ENCODE measurements at places on chromosomes 1 and 21.

DNA sequence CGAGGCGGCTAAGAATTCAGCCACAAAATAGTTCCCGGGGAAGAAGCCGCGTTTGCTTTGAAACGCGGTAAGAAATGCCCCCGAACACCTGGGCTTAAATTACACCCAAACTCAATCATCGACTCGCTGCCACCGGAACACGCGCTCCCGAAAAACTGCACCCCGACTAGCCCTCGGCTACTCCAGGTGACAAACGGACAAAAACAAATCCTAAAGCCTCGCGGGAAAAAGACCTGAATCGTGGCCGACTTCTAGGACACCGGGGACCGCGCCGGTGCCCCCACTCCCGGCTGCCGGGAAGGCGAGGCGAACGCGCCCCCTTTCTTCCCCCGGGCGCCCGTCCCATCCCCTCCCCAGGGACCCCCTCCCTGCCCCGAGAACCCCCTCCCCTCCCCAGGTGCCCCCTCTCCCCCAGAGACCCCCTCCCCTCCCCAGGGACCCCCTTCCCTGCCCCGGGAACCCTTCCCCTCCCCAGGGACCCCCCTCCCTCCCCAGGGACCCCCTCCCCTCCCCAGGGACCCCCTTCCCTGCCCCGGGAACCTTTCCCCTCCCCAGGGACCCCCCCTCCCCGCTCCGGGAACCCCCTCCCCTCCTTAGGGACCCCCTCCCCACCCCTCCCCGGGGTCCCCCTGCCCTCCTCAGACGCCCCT is 628 bp downstream of the C1orf159 start:
- no peak for DNase-seq

DNA sequence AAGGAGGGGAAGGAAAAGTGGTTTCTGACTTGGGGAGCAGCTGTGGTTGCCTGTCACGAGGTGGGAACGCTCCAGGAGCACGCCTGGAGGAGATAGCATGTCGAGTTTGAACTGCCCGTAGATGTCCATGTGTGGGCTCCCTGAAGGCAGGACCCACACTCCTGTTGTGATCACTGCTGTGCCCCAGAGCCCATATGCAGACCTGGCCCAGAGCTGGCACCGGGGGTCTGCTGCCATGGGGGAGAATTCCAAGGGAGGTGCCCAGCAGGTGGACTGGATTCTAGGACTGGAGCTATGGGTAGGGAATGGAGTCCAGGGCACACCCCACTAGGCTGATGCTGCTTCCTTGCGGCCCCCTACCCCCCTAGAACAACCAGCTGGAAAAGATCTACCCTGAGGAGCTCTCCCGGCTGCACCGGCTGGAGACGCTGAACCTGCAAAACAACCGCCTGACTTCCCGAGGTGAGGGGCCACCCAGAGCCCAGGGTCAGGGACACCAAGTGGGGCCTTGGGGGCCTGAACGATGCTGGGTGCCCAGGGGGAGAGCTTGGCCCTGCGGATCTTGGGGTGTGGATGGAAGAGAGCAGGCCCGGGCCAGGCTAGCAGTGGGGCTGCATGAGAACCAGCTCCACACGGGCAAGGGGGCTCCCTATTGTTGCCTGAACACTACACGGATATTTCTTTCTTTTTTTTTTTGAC is 9.3 kb downstream of the PODN start:
- DNase-seq, result no peak

DNA sequence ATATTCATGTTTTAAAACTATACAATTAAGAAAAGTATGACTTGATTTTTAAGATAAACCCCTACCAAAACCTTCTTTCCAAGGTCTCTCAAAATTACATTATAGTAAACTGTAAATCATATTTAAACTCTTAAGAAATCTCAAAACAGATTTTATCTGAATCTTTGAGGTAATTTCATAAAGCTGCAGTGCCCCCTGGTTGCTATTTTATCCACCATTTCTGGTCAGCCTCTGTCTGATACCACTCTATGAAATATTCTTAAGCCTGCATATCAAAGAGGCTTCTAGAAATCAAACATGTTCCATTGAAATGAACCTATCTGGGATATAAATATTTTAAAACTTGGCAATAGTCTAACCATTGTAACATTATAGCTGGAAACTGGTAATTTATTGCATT is 317.3 kb downstream of the COL11A1 start:
- no peak for DNase-seq

DNA sequence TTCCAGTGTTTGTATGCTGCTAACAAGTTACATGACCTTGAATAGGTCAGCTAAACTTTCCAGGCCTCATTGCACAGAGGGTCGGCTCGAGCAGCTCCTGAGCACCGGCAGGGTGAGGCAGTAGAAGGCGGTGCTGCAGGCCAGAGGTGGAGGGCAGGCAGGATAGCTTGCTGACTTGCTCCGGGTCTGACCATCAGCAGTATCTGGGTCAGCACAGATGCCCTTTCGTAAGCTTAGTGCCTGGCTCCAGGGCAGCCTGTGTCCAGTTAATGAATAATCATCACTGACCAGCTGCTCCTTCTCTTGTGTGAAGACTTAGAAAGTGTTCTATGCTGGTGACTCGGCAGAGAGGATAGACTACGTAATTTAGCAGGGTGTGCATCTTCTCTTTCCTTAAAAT is 6.9 kb downstream of the MAPKAPK2 start:
- DNase-seq, result no peak

DNA sequence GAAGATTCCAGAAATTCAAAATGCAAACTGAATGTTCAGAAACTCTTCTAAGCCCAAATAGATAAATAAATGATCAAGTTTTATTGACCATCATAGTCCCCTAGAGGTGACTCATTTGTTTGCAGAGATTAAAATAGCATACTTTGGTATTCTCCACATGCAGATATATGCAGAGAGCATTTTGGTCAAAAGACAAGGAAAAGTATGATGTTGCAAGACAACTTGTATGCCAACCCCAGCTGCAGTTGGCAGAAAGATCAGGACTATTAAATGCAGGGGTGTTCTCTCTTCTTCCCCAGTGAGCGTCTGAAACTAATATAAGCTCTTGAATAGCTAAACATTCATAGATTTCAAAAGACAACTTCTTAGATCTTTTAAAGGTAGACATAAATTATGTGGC is 404.9 kb downstream of the LTN1 start:
- DNase-seq, result no peak

DNA sequence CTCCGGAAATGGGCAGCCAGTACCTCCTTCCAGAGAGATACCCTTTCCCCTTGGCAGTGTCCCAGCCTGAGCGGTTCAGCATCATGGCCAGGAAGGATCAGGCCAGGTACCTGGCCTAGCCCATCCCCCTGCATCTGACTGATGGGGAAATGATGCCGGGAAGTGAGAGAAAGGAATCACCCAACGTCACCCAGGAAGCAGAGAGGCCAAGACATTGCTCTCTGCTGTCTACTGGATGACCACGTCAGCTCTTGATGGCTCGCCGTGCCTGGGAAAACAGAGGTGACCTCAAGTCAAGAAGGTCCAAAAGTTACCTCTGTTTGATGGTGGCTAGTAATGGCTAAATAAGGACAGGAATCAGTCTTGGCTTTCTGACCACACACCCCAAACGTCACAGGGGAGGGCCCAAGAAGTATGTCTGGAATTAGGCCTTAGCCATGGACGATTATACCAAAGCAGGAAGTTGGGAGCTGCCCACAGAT is 79.0 kb downstream of the MRPL37 start:
- no peak for DNase-seq

DNA sequence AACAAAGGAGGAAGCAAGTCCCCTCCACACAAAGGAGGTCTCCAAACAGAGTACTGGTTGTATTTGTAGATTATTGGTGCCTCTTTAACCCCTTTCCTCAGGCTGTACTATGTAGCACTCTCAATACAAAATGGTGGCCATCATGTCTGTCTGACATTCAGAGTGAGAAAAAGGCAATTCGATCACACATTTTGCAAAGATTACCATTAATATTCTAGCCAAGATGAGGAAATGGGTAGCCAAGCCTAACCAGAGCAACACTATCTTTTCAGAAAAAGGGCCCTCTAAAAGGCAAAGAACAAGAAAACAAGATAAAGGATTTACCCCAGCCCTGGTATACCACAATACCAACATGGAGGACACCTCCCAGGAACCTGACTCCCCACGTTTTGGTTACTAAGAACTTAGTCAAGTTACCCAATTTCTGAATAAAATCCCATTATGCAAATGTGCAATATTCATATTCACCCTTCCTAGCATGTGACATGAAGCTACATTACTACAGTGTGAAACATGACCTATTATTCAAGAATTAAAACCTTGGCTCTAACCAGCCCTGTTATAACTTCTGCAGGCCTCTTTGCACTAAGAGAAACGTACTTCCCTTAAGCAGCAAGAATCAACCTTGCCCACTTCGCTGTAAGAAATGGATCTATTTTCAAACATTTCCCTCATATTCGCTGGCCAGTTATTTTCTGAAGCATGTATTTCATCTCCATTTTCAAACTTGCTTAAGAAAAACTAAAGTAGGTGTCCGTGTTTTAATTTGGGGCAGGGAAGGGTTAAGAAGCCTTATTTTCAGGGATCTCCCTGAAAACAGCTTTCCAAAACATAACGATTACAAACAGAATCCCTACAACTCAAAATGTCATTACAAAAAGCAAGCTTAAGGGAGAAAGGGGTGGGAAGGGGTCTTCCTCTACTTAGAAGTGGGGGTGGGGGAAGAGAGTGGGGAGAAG is 2.1 kb downstream of the KDM5B start:
- peak; percentile 40 for DNase-seq

GRCh38 chr1:100481303-100481702 is 56.6 kb upstream of the GPR88 start:
- no peak for DNase-seq

GRCh38 chr21:27060190-27060589 is 93.3 kb upstream of the ADAMTS5 start:
- DNase-seq, result no peak

DNA sequence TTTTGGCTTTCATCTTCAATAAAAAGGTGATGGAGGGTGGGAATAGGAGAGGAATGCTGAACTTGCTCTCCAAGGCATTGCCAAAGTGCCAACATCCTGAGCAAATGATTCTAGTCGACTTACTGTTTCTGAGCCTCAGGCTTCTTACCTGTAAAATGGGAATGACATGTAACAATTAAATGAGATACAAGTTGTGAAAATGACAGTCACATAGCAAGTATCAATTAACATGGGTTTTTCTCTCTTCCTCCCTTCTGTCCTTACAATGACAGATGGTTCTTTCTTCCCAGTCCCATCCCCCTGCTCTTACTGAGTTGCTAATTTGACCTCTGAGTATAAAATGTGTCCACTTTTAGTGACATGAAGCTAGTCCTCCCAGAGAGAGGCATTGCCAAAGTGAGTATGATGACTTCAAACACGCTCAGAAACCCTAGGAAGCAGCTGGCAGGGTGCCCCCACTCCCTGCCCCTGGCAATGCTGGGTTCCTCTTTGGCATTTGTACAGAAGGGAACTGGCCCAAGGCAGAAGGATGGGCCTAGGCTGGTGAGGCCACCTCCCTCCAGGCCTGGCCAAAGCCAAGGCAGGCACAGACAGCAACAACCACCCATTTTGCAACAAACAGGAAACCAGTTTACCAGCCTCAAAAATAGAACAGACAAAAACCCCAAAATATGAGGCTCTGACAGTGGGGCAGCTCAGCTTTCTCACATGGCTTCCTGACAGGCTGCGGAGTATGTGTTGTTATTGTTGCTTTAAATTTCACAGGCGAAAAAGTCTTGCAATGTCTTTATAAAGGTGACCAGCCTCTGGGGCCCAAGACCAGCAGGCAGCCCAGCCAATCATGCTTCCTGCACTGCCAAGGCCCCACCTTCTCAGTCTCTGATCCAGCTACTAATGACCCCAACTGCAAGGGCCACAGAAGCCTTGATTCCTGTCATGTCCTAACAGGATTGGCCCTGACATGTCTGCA is 115.9 kb downstream of the HIVEP3 start:
- DNase-seq, result no peak

DNA sequence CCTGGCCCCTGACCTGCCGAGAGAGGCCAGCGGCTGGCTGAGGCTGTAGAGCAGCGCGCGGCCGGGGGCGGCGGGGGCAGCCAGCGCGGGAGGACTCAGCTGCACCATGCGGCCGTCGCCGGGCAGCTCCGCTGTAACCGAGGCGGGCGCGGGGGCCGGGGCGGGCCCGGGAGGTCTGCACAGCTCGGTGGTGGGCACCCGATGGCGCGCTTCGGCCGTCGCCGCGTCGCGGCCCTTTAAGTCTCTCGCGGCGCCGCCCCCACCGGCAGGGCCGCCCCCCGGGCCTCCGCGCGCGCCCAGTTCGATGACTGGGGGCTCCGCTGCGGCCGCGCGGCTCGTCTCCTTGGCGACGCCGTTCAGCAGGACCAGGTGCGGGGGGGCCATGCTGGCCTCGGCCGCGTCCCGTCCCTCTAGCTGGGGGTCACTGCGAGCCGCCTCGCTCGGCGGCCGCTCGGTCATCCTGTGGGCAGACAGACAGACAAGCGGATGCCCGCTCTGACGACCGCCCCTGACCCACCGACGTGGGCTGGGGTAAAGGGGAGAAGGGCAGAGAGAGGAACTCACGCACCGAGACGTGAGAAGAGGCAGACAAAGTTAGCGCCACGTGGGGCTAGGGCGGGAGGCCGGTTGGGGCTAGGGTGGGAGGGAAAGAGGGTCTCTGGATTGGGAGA is 6.5 kb downstream of the TAL1 start:
- no peak for DNase-seq

- peak; percentile 56 for DNase-seq
Measured at GRCh38 chr1:9671377-9672140, 20.0 kb downstream of the PIK3CD start.

DNA sequence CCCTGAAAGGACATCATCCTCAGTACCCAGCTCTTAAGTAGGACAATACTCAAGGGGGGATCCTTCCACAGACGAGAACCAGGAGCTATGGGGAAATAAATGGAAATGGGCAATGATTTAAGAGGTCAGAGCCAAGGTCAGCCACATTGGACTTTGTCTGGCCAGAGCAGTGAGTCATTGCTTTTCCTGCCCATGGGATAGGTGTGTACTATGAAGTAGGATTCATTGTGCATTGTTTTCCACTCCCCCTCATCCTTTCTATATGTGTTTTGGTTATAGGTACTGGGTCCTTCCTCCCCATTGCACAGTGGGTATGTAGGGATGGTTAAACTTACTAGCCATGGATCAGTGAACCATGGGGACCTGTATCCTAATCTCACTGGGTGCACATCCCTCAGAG is 328.9 kb upstream of the USP25 start:
- DNase-seq, result no peak

GRCh38 chr21:45894450-45894825 is 87.1 kb upstream of the COL6A1 start:
- DNase-seq, result no peak

- DNase-seq, result no peak
Measured at GRCh38 chr21:39685991-39686390, 59.0 kb upstream of the IGSF5 start.

DNA sequence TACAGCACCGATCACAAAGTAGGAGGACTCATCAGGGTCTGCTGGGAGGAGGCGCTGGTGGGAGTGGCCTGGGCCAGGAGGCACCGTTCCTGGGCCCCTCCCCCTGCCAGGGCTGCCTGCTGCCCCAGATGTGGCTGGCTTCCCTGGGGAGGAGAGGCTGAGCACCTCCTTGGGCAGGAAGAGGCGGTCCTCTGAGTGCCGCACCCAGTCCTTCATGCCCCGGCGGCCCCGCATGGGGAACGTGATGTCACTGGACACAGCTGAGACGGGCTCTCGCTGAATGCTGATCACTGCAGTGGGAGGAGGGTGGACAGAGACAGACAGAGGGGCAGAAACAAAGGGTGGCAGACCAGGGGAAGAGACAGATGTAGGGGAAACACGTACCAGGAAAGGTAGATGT is 24.8 kb downstream of the ADGRB2 start:
- DNase-seq, result peak; percentile 76
